ENCODE measurements at places on chromosomes 2 and 18.

DNA sequence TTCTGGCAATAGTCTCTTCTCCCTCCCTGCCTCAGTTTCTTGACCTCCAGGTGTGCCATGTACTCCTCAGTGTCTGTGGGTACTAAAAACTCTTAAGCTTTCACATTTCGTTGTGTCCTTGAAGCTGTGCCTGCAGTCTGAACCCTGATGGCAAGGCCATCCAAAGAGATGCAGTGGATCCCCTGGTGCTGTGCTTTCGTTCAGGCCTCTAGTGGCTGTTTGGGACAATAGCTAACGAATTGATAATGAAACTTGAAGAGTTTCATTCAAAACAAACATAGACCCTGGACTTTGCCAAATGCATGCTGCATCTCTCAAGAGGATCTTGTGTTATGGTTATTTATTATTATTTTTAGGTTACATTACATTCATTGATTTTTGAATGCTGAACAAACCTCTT lies 523.1 kb upstream of the FSIP2 start:
- no peak for DNase-seq

- no peak for DNase-seq
Observed at GRCh38 chr18:54134053-54134452, 90.4 kb downstream of the MBD2 start.

DNA sequence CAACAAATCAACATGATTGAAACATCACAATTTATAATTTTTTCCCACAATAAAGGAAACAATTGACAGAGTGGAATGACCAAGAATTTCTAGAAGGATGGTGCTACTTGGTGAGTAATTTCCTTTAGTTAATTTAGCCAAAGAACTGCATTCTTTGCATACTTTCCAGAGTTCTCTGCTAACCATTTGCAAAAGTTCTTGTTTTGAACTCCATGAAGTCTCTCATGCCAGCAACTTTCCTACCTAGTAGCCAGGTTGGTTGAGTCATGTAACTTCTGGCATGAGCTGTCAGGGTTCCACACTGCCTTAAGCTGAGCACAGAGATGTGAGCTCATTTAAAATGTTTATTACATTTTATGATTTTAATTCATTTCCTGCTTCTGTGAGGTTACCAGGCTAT lies 539.6 kb downstream of the PID1 start:
- DNase-seq = no peak

- DNase-seq = no peak
Observed at GRCh38 chr2:71507476-71507875, 54.1 kb downstream of the DYSF start.

- no peak for DNase-seq
Observed at GRCh38 chr18:27985832-27986231, 191.1 kb downstream of the CDH2 start.

DNA sequence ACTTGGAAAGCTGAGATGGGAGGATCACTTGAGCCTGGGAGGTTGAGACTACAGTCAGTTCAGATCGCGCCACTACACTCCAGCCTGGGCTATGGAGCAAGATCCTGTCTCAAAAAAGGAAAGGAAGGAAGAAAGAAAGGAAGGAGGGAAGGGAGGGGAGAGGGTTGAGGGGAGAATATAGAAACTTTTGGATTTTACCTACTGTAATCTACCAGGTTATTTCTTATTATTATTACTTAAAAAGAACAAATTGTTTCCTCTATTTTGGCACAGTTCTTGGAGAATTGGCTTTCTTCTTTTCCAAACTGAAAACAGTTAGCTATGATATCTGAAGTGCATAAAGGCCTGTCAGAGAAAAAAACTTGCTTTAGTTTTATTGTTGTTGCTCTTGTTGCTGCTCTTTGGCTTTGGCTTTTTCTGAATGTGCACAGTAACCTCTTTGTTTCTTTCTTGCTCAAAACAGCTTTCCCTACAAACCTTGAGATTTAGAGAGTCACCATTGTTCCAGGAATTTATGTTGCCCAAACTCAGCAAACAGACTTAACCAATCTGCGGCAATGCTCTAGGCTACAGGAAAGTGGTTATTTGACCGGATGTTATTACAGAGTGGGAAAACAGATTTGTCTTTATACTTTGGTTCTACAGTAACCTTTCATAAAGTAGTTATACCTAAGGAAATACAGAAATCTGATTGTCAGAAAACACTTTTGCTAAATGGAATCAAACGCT lies 214.9 kb downstream of the XIRP2 start:
- DNase-seq = no peak

DNA sequence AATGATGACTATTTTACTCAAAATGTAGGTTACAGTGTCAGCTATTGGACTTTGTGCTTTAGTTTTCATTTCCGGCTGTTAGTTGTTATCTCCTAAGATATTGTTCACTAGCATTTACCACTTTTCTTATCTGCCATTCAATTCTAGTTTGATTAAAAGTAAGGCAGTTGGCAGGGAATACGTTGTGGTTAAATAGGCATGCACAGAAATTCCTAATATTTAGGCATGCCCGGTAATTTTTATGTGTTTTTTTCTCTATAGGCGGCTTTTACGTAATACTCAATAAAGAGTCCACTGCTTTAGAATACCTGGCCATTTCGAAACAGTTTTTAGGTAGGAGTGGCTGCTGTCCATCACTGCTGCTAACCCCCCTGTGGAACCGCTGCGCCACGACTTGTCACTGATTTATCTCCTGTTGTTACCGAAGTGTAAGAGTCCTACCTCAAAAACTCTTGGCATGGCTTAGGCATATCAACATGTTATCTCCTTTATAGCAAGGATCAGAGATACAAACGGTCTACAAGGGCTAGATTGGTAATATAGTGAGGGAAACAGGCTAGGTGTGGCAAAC lies 39.5 kb downstream of the BABAM2 start:
- DNase-seq = no peak

GRCh38 chr2:69237070-69237670 lies 149.9 kb downstream of the GFPT1 start:
- no peak for DNase-seq

GRCh38 chr18:55647331-55647730 lies 59.3 kb upstream of the TCF4 start:
- no peak for DNase-seq

DNA sequence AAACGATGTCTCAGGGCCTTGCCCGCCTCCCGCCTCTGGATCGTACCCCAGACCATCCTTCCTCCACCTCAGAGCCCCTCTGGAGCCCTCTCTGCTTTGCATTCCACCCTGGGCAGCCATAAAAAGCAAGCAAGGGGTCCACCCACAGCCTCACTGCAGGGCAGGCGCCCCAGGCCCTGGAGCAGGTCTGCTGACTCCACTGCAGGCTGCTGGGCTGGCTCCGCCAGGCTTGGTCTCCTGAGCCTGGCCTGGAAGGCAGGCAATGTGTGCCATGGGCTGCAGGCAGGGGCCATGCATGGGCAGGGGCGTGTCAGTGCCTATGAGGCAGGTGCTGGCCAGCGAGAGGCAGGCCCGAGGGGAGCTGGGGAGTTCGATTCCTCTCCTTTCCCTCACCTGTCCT lies 186.0 kb downstream of the ANKRD30B start:
- DNase-seq = no peak

DNA sequence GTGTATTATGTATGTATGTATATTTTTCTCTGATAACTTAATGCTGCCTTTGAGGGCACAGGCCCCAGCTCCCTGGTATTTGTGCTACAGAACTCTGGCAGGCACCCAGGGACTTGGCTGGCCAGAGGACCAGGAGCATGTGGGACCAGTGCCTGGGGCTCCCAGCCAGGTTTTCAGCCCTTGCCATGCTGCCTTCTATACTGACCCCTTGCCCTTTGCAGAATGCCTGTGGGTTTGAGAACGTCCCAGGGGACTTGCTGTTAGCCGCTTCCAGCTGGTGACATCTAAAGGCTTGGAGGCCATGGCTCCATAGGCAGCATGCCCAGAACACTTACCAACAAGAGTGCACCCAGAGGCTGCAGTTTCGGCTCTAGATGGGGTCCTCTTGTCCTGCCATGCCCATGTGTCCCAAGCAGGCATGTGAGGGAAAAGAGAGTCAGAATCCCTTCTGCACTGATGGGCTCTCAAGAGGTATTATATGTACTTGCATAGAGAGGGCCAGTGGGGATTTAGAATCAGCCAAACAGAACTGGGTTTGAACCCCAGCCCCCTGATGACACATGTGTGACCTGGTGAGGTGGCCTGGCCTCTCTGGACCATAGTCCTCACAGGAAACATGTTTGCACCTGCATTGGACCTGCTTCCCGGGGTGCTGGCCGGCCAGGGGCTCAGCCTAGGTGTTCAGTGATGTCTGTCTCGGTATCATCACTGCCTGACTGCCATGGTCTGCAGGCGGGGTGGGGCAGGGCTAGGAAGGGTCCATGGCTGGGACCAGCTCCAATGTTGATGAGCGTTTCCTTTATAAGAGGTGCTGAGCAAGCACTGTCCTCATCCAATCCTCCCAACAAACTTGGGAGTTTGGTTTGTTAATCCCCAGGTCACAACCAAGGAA lies 119.2 kb upstream of the FHL2 start:
- no peak for DNase-seq

DNA sequence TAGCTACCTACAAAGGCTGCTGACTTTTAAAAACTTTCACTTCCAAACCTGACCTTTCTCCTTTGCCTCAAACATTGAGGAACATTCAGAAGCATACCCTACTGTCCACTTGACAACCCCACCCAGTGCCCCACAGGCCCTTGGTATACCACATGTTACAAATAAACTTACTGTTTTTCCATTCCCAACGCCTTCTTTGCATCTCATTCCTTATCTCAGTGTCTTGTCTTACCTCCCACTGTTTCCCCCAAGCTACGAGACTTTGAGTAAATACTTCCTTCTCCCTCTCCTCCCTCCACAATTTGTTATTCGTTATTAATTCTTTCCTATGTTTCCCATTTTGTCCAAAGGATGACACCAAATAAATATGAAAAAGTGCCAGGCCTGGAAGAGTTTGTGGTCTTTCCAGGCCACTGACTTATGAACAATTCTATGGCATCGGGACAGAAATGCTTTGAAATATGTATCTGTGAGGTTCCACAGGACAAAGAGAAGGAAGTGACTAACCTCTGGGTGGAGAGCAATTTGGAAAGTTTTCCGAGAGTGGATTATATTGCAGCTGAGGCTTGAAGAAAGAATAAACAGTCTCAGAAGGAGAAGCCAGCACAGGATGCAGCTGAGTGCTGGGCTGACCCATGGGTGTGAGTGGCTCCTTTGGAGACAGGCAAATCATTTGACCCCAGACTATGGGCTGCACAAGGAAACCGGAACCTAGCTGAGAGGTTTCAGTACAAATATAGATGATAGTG lies 409.0 kb downstream of the LPIN1 start:
- no peak for DNase-seq

GRCh38 chr2:195590861-195591205 lies 66.2 kb upstream of the SLC39A10 start:
- no peak for DNase-seq

DNA sequence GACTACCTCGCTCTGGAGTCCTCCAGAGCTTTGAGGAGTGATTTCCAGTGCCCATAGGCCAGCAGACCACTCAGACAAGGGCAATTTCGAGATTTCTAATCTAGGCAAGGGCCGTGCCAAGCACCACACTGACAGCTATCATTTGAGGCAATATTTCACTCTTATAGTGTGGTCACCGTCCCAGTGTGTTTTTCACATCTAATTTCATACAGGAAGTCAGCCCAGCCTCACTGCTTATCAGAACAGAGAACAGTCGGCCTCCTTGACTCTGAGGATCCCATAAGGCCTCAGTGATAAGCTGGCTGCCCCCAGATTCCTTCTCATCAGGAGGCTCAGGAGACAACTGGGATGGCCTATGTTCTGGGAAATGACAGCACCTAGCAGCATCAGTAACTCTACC lies 581 bp downstream of the CAPN14 start:
- no peak for DNase-seq

GRCh38 chr18:31821545-31822171 lies 61.0 kb upstream of the SLC25A52 start:
- no peak for DNase-seq

DNA sequence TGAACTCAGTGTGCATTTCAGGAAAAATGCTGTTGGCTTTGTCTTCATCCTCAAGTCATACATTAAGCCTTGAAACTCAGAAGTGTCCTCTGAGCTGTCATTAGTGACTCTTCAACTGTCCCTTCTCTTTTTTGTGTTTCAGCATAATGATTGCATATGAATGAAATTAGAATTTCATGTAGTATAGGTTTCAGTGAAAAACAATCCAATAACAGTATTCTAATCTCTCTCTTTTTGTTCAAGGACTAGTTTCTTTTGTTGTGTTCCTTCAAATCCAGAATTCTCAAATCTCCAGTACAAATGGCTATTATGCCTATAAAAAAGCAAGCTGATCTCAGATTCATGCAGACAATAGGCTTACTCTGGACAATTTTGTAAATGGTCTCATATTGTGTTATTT lies 133.5 kb downstream of the QPCT start:
- no peak for DNase-seq

- no peak for DNase-seq
Observed at GRCh38 chr2:12486205-12487118, 230.3 kb upstream of the TRIB2 start.

DNA sequence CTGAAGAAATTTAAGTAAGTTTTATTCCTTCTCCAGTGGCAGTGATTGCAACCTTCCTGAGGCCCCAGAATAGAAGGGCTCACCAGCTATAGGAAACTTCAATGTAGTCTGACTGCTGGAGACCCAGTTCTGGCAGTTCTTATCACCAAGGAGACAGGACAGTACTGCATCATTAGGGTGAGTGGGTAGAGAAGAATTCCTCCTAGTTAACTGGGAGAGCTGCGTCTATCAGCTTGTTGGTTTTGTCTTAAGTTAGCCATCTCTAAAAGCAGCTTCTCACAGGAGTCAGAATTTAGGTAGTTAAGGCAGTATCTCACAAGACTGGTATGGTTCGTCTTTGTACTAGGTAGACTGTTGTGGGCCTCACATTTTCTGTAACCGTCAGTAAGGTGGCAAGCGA lies 3.3 kb upstream of the MSTN start:
- DNase-seq = no peak

- no peak for DNase-seq
Observed at GRCh38 chr2:105236060-105236424, 5.5 kb upstream of the GPR45 start.

- peak; percentile 82 for DNase-seq
Observed at GRCh38 chr2:98649135-98649991, 41.0 kb downstream of the UNC50 start.

- no peak for DNase-seq
Observed at GRCh38 chr2:3728104-3729054, 25.0 kb downstream of the DCDC2C start.

DNA sequence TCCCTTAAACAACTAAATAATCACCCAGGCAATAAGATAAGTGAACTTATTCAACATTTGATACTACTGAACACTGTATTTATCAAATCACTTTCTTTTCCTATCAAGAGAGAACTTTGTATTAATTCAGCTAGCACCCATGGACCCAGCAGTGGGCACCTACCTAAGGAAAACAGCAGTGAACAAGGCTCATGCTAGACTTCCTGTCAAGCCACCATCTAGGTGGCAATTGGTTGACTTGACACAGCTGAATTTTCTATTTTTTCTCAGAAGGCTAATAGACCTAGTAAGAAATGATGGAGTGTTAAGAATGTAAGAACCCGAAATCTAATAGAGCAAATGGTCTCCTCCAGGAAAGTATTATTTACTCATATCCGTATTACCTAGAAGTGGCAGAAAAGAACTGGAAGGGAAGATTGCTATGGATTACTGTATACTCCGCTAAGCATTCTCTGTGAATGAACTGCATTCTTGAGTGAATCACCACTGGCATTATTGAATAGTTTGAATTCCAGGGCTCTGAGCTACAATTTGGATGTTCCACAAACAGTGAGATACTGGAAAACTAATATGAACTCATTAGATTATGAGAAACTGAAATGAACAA lies 988.2 kb upstream of the CDH2 start:
- no peak for DNase-seq

- DNase-seq = no peak
Observed at GRCh38 chr18:1078301-1078700, 173.6 kb downstream of the ADCYAP1 start.

GRCh38 chr2:86636842-86637241 lies 13.2 kb upstream of the RNF103 start:
- DNase-seq = no peak

Measured in activated naive CD8-positive, alpha-beta T cell treated with anti-CD3 and anti-CD28 coated beads, Interleukin-2, amount 50 U/mL, for 24 hours (primary cell).